ENCODE measurements at places on chromosomes 2 and 18.

DNA sequence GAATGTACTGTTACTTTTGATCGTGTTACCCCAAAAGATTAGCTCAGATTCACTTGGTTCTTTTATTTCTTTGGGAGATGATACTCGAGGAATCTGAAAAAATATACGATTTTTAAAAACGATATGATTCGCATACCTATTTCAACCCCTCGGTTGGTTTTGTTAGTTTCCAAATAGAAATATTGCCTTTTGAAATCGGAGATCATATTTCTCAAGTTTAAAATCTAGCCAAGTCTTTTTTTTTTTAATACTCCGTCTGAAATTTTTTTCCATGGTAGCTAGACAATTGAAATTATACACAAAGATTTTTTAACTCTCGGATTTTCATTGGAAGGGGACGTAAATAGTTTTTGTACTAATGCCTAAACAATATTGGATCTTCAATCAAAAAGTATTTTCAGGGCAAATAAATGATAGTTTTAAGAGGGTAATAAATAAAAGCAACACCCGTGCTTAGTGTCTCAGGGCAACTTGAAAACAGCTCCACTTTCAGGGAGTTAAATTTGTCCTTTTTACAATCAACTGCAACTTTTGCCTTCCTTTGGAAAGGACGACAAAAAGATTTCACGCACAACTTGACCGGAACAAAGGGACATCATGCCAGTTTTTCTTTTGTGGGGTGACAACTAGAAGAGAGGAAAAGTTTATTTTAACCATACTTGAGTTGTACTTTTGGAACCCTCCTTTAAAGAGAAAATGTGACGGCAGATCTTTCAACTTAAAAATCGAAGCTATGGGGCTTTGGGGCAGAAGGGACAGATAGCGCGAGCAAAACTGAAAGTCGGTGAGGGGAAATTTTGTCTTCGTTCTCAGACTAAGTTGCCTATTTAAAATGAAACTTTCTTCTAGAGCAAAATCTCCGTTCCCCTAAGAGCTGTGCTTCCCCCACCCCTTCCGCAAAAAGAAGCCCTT is 5.8 kb upstream of the ONECUT2 start:
- H3K4me1 ChIP-seq, result no peaks in the 10 kb centered on the region
- no peak overlapping the region for H3K4me3 ChIP-seq
- no peaks in the 10 kb centered on the region for H3K36me3 ChIP-seq
- no peak for DNase-seq
- H3K27ac ChIP-seq, result no peak overlapping the region

GRCh38 chr2:41933046-41933420 is 114.8 kb upstream of the PKDCC start:
- DNase-seq, result no peak
- H3K36me3 ChIP-seq, result no peaks in the 10 kb centered on the region
- no peak overlapping the region for H3K4me3 ChIP-seq
- no peaks in the 10 kb centered on the region for H3K27me3 ChIP-seq
- peaks cover 35% of the 10 kb centered on the region for H3K4me1 ChIP-seq
- H3K27ac ChIP-seq, result peak overlapping the region; percentile 79

GRCh38 chr2:16023506-16024360 is 83.4 kb downstream of the MYCN start:
- DNase-seq, result no peak
- H3K36me3 ChIP-seq, result no peaks in the 10 kb centered on the region
- H3K4me1 ChIP-seq, result no peaks in the 10 kb centered on the region
- H3K4me3 ChIP-seq, result no peak overlapping the region
- H3K27me3 ChIP-seq, result no peaks in the 10 kb centered on the region

DNA sequence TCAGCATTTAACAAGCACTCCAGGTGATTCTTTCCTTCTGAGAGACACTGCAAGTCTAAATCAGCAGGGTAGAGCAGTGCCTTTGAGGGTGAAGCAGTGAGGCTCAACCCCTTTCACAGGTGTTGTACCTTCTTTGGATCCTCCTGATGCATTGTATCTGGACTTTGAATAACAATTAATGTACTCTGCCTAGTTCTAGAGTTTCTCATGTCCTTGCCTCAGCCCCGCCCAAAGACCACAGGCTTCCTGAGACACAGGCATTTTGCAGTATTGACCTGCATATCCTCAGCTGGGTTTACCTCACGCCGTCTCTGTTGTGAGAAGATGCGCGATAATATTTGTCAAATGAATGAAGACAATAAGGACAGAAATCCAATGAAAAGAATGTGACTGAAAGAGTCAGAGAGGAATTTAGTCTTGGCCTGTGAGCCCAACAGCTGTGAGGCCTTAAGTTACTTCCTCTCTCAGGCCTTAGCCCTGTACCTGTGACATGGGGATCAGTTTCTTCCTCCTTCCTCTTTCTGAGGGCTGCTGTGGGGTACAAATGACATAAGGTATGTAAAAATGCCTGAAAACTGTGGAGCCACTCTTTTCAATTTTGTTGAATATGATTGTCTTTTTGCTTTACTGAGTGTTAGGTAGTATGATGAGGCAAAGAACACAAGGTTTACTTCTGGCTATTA is 43.7 kb downstream of the WIPF1 start:
- H3K4me3 ChIP-seq, result no peak overlapping the region
- no peaks in the 10 kb centered on the region for H3K36me3 ChIP-seq
- no peak overlapping the region for H3K27ac ChIP-seq
- H3K4me1 ChIP-seq, result no peaks in the 10 kb centered on the region

DNA sequence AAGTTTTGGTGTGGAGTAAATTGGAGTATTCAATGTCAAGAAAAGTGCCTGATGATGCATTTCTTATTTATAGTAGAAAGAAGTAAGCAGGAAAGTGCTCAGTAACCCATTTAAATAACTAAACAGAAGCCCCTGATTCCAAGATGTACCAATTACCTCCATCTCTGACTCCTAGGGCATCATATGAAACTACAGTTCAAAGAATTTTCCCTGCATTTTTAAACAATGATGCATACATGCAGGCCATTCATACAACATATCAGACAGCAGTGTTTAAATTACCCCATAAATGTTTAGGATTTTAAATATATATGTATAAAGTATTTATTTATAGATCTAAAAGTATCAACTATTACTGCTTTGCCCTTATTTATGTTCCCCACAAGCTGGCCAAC is 36.2 kb downstream of the FTCDNL1 start:
- H3K27me3 ChIP-seq, result peaks cover 2% of the 10 kb centered on the region
- no peak overlapping the region for H3K4me3 ChIP-seq
- H3K36me3 ChIP-seq, result no peaks in the 10 kb centered on the region
- peaks cover 11% of the 10 kb centered on the region for H3K4me1 ChIP-seq

DNA sequence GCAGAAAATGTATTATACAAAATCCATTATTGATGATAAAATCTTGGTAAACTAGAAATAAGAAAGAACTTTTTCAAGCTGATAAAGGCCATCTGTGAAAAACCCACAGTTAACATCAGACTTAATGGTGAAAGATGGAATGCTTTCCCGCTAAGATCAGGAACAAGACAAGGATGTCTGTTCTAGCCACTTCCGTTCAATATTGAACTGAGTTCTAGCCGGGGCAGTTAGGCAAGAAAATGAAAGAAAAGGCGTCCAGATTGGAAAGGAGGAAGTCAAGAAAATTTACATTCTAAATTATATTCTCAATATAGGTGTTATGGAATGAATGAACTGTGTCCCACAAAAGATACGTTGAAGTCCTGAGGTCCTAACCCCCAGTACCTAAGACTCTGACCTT is 39.1 kb upstream of the DTNB start:
- H3K4me3 ChIP-seq, result no peak overlapping the region
- H3K27me3 ChIP-seq, result peaks cover 17% of the 10 kb centered on the region
- H3K4me1 ChIP-seq, result no peaks in the 10 kb centered on the region
- H3K27ac ChIP-seq, result no peak overlapping the region
- DNase-seq, result no peak
- H3K36me3 ChIP-seq, result no peaks in the 10 kb centered on the region

DNA sequence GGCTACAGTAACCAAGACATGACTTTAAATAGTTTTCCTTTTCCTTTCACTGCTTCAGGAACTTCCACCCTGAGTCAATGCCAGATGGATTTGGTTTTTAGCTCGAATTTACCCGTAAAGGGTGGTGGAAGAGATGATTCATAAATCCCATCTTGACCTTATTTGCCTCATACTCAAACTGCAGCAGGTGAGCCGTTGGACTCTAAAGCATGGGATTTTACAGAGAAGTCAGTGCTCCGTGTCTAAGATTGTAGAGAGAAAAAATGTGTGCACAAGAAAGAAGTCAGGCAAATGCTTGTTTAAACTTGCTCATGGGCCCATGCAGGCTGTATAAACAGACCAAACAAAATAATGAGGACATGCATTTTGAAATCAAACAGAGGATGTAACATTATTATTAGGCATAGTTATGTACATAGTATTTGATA is 369.7 kb upstream of the TRIB2 start:
- 0 out of 2 replicates have a peak, but pooled peaks cover 1% of the 10 kb centered on the region for H3K27me3 ChIP-seq
- H3K4me3 ChIP-seq, result no peak overlapping the region
- H3K36me3 ChIP-seq, result no peaks in the 10 kb centered on the region

DNA sequence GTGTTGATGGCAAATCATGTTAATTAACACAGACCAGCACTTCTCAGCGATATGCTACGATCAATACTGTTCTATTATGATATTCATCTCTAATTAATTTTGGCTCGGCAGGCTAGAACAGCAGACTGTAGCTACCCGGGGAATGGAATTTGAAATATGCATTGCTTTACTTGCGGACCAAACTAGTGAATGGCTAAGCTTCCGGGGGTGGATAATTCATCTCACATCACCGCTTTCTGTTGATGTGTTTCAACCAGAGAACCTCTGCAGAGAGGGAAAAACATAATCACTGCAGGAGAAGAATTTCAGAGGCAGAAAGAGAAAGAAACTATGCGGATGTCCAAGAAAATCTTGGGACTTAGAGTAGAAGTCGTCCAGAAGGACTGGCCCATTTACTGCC is 490.9 kb downstream of the STK39 start:
- no peaks in the 10 kb centered on the region for H3K27me3 ChIP-seq
- DNase-seq, result peak; percentile 39
- H3K4me1 ChIP-seq, result no peaks in the 10 kb centered on the region
- no peaks in the 10 kb centered on the region for H3K36me3 ChIP-seq
- no peak overlapping the region for H3K4me3 ChIP-seq

- H3K27ac ChIP-seq, result no peak overlapping the region
- H3K4me3 ChIP-seq, result no peak overlapping the region
- H3K36me3 ChIP-seq, result no peaks in the 10 kb centered on the region
- DNase-seq, result peak; percentile 31
Measured at GRCh38 chr18:55918444-55918843, 330.5 kb upstream of the TCF4 start.

DNA sequence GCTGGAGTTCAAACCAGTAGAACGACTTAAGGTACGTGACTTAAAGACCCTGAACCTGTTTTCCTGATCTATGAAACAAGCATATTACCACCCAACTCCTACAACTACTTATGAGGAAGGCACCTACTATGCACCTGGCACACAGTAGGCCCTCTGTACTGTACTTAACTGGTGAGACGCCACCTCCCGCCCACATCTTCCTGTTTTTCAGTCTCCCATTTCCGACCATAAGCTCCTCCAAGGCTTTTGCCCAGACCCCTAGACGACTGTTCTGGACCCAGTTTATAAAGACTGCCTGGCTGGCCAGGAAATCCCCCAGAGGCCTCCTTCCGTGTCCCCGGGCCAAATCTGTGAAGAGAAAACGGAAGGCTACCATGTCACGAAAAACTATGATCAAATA is 1.5 kb downstream of the GALNT14 start:
- no peak overlapping the region for H3K4me3 ChIP-seq
- no peaks in the 10 kb centered on the region for H3K4me1 ChIP-seq
- peaks cover 64% of the 10 kb centered on the region for H3K27me3 ChIP-seq
- H3K27ac ChIP-seq, result no peak overlapping the region
- DNase-seq, result no peak
- no peaks in the 10 kb centered on the region for H3K36me3 ChIP-seq

DNA sequence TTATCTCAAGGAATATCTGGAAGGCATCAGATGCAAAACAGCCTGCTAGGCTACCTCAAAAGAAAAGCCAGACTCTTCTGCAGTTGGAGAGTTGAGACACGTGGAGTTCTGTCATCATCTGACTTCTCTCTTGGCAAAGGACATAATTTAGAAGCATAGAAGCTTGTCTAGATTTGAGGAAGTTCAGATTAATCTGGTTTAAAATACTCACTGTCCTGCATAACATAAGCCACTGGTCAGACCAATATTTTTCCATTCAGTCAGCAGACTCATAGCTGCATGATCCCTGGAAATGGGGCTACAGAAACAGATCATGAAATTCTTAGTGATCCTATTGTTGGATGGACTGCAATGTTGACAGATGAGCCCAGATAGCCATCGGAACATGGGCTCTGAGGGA is 349.0 kb downstream of the TXNL1 start:
- H3K36me3 ChIP-seq, result no peaks in the 10 kb centered on the region
- H3K4me1 ChIP-seq, result peaks cover 2% of the 10 kb centered on the region
- H3K27ac ChIP-seq, result no peak overlapping the region
- H3K27me3 ChIP-seq, result no peaks in the 10 kb centered on the region
- no peak for DNase-seq

DNA sequence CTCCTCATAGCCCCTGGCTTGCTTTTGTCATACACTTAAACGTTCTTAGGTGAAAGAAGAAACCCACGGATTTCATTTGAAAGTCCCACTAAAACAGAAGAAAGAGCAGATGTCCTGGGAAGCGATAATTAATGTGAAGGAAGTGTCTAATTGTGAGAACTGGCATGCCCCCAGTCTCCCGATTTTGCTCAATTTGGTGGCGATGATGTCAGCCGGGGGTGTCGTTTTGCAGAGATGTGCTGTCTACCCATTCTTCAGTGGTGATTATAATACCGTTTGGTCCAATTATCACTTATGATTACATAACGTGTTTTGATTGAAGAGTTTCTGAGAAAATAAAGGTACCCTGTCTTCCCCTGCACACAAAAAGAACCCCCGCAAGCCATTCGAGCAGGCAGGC is 103.1 kb downstream of the RTN4 start:
- no peak for DNase-seq
- H3K4me1 ChIP-seq, result peaks cover 28% of the 10 kb centered on the region
- no peak overlapping the region for H3K4me3 ChIP-seq

GRCh38 chr18:62617793-62618591 is 95.2 kb downstream of the ZCCHC2 start:
- DNase-seq, result no peak
- peaks cover 10% of the 10 kb centered on the region for H3K27me3 ChIP-seq

- DNase-seq, result no peak
- no peaks in the 10 kb centered on the region for H3K36me3 ChIP-seq
- H3K27ac ChIP-seq, result no peak overlapping the region
- no peak overlapping the region for H3K4me3 ChIP-seq
- no peaks in the 10 kb centered on the region for H3K4me1 ChIP-seq
- peaks cover 26% of the 10 kb centered on the region for H3K27me3 ChIP-seq
Measured at GRCh38 chr2:241798631-241799521, 10.1 kb upstream of the NEU4 start.

GRCh38 chr18:21272016-21272579 is 30.1 kb downstream of the GREB1L start:
- no peak overlapping the region for H3K4me3 ChIP-seq
- H3K27me3 ChIP-seq, result no peaks in the 10 kb centered on the region
- no peak for DNase-seq
- no peaks in the 10 kb centered on the region for H3K36me3 ChIP-seq

- 0 out of 2 replicates have a peak, but pooled peaks cover 2% of the 10 kb centered on the region for H3K36me3 ChIP-seq
- H3K4me3 ChIP-seq, result no peak overlapping the region
- peaks cover 11% of the 10 kb centered on the region for H3K4me1 ChIP-seq
- no peak for DNase-seq
- no peaks in the 10 kb centered on the region for H3K27me3 ChIP-seq
- H3K27ac ChIP-seq, result peak overlapping the region; percentile 11
Measured at GRCh38 chr2:99840831-99841230, 301.6 kb downstream of the AFF3 start.

- DNase-seq, result no peak
- no peaks in the 10 kb centered on the region for H3K36me3 ChIP-seq
- peaks cover 7% of the 10 kb centered on the region for H3K4me1 ChIP-seq
- H3K4me3 ChIP-seq, result no peak overlapping the region
- H3K27me3 ChIP-seq, result peaks cover 23% of the 10 kb centered on the region
- no peak overlapping the region for H3K27ac ChIP-seq
Measured at GRCh38 chr2:47504174-47504810, 101.3 kb downstream of the MSH2 start.
